Glutamatergic neuron (in vitro differentiated cells): ENCODE measurements at places on chromosomes 2 and 18. TPM values are rescaled to one million over a fixed set of nuclear protein-coding genes. Genes with fewer than 3 reads are reported as not detected.

GRCh38 chr18:55031164-55031563, 71.9 kb upstream of the CCDC68 start:
- no peak for DNase-seq

DNA sequence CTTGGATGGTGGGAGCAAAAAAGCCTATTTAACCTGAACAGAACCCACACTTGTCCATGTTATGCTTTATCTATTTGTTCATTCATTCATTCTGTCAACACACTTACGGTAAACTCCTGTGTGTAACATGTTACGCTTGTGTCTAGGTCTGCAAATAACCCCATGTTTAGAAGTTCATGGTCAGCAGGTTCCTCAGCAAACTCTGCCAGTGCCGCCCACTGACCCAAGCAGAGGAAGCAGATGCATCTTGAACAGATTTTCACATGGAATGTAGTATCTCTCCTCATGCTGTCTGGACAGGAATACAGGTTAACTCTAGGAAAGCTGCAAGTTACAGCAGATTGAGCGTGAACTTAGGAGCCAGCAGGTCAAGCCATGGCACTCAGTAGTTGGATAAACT, 213.7 kb upstream of the COPS8 start:
- DNase-seq = no peak

DNA sequence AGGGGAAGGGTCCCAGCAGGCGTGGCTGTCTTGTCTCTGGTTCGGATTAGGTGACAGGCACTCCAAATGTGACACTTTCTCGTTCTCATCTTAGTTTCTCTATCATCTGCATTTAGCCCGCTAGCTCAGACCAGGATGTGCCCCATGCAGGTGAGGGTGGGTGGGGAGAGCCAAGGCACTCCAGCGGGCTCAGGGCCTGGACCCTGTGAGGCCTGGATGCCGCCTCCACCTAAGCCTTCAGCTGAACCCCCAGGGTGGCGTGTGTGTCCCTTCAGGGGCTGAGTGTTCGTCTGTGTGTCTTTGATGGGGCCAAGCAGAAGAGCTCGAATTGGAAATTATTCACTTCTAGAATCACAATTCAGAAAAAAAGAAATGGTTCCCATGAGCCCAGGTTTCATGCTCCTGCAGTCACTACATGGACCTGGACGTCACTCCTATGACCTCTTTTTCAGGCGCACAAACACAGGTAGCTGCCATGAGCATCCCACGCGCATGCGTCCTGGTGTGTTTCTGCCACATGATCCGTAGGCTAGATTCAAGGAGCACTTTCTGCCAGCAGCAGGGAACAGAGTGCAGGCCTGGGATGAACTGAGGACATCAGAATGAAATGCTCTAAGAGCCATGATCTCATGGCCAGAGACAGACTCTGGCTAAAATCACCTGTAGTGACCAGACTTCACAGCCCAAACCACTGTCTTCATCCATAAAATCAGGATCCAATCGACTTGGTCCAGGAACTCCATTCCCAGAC, 25.8 kb downstream of the CIDEA start:
- no peak for DNase-seq

DNA sequence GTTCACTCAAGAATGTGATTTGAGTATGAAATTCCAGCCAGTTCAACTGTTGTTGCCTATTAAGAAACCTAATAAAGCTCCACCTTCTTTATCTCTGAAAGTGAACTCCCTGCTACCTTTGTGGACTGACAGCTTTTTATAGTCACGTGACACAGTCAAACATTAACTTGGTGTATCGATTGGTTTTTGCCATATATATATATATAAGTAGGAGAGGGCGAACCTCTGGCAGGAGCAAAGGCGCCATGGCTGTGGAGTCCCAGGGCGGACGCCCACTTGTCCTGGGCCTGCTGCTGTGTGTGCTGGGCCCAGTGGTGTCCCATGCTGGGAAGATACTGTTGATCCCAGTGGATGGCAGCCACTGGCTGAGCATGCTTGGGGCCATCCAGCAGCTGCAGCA, at the start of gene UGT1A1:
Gene UGT1A1 (plus strand): TSS at position 228 of the 400 bp plus-strand sequence. CDS start 18 bp downstream, at position 246.
- DNase-seq = no peak

GRCh38 chr2:62267696-62268095, 71.8 kb downstream of the B3GNT2 start:
- no peak for DNase-seq

- DNase-seq = no peak
These were observed 1378.4 kb upstream of the PIK3C3 start for GRCh38 chr18:40576507-40577115.

GRCh38 chr2:96157649-96158553, 12.7 kb upstream of the DUSP2 start:
- DNase-seq = no peak

DNA sequence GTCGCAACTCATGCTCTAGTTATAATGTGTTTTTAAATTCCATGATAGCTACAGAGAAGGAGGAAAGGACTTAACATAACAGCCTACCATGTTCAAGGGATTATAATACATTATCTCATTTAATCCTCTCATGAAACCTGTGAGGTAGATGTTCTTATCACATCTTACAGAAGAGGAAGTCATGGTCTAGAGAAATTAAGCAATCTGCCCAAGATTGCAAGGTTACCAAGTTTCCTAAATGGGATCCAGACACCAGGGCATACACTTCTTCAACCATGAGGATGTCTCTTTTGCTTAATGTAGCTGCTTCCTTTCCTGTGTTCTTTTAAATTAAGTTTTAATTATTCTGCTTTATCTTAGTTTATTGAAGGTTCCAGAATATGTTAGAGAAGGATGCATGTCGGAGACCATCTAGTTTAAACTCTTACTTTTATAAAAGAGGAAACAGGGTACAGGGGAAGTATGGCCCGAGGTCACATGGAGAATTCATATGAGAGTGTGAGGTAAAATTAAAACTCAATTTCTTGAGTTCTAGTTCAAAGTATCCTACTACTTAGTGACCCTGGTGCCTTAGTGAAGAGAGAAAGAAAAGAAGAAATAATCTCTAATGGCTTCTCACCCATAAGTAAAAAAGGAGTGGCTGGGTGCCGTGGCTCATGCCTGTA, 3.6 kb upstream of the IL1A start:
- no peak for DNase-seq

GRCh38 chr2:9260464-9260918, 53.9 kb downstream of the ASAP2 start:
- DNase-seq = no peak

GRCh38 chr2:157856187-157856515, 20.0 kb downstream of the ACVR1 start:
- DNase-seq = no peak

DNA sequence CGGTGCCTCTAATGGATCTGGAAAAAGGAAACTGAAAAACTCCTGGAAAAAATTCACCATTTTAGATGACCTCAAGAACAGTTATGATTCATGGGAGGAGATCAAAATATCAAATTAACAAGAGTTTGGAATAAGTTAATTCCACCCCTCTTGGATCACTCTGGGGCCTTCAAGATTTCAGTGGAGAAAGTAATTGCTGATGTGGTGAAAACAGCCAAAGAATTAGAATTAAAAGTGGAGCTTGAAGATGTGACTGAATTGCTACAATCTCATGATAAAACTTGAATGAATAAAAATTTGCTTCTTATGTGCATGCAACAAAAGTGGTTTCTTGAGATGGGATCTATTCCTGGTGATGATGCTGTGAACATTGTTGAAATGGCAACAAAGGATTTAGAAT, 974.4 kb upstream of the GYPC start:
- no peak for DNase-seq

- no peak for DNase-seq
These were observed 211.5 kb downstream of the IKZF2 start for GRCh38 chr2:212939777-212940531.

GRCh38 chr2:101946372-101947039, 45.3 kb upstream of the IL1R2 start:
- DNase-seq = no peak

GRCh38 chr2:37357069-37357468, 12.6 kb downstream of the QPCT start:
- DNase-seq = no peak

- no peak for DNase-seq
These were observed 39.0 kb upstream of the BMPR2 start for GRCh38 chr2:202337151-202337550.

DNA sequence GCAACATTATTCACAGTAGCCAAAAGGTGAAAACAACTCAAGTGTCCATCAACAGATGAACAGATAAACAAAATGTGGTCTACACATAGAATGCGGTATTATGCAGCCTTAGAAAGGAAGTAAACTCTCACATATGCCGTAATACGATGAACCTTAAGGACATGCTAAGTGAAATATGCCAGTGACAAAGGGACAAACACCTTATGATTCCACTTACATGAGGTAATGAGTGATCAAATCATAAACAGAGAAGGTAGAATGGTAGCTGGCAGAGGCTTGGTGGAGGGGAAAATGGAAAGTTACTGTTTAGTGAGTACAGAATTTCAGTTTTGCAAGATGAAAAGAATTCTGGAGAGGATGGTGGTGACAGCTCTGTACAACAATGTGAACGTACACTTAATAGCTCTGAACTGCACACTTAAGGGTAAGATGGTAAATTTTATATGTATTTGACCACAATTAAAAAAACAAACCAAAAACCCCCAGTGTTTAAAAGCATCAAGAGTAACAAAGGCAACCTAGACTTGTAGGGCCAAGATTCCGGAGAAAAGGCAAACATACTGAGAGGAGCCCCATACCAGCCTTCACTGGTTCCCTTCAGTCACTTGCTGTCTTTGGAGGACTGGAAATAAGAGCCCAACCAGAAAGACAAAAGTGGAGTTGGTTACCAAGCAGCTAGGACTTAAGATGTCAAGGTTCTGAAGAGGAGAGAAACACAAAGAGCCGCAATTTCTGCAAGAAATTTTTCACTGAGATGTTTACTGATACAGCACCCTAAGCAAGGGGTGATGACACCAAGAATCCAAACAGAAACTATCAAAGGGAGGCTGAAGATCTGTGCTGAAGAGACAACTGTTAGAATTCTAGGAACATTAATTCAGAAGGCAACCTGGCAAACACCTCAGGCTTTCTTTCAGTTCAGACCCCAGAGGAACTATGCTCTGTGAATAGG, 61.3 kb downstream of the CUL3 start:
- DNase-seq = no peak

Gene FSHR
- not detected for total RNA-seq

DNA sequence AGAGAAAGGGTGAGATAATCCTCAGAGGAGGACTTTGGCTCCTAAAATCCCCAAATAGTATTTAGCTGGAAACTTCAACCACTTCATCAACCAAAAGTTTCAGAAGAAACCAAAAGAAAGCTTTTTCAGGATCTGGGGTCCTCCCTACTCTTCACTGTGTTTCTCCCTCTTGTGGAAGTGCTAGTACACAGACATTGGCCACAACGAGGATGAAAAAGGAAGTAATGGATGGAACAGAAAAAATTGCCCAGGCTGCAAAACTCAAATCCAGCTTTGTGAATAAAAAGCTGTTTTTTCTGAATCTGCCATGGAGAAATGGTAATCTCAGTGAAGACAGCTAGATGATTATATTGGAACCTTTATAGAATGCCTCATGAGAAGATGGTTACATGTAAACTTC, 4.0 kb downstream of the PID1 start:
- no peak for DNase-seq

GRCh38 chr18:61606759-61607158, 273.5 kb downstream of the CDH20 start:
- DNase-seq = no peak
